ENCODE measurements at places on chromosomes 5 and 9.

- DNase-seq, result no peak
Measured at GRCh38 chr5:160491438-160491837, 69.8 kb downstream of the PTTG1 start.

- no peak for DNase-seq
Measured at GRCh38 chr5:115894342-115894741, 52.6 kb downstream of the AP3S1 start.

DNA sequence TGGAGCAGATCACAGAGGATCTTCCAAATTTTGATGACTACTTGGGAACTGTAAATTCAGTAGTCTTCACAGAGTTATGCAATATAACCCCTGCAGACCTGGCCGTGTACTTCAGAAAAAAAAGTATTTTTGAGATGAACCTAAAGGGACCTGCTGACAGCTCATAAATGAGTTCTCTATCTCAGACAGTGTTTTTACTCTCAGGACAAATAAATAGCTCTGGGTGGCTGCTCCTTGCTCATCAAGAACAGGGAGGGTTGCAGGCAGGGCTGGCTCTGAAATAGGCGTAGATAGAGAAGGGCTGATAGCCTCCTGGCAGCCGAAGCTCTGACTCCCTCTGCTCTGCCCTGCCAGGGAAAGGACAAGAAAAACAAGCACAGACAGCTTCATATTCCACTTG lies 64.8 kb downstream of the PLAC8L1 start:
- peak; percentile 40 for DNase-seq

DNA sequence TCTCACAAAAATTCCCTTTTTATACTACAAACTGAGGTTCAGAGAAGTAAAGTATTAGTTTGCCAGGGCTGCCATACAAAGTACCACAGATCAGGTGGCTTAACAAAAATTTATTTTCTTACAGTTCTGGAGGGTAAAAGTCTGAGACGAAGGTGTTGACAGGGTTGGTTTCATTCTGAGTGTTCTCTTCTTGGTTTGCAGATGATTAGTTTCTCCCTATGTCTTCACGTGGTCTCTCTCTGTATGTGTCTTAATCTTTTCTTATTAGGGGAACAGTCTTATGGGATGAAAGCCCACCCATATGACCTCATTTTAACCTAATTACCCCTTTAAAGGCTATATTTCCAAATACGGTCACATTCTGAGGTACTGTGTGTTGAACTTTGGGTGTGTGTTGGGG lies 274.2 kb downstream of the BRINP1 start:
- no peak for DNase-seq

GRCh38 chr5:14441641-14442040 lies 140.0 kb upstream of the OTULINL start:
- no peak for DNase-seq

- DNase-seq, result no peak
Measured at GRCh38 chr5:58490402-58491050, 709 bp upstream of the GAPT start.

DNA sequence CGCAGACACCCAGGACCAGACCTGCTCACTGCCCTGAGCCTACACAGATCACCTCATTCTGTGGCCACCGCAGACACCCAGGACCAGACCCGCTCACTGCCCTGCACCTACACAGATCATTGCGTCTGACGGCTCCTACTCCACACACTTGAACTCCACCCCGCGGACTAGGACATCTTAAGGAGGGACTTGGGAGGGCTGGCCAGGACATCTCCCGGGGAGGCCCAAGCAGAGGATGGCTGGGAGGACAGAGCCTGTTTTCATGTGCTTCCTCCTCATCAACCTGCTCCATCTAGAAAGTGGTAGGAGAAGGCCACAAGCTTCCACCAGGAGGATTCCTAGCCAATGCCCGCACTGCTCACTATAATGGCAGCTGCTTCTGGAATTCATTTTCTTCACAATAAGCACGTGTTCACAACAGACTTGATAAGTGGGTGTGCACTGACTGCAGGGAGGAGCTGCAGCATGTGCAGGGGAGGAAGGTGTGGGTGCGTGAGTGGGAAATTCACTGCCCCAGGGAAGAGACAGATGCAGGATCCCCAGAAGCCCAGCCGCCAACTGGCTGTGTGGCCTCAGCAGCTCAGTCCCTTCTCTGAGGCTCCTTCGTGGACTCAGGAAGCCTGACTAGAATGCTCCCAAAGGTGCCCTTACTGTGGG lies 64.8 kb downstream of the AK8 start:
- DNase-seq, result no peak

DNA sequence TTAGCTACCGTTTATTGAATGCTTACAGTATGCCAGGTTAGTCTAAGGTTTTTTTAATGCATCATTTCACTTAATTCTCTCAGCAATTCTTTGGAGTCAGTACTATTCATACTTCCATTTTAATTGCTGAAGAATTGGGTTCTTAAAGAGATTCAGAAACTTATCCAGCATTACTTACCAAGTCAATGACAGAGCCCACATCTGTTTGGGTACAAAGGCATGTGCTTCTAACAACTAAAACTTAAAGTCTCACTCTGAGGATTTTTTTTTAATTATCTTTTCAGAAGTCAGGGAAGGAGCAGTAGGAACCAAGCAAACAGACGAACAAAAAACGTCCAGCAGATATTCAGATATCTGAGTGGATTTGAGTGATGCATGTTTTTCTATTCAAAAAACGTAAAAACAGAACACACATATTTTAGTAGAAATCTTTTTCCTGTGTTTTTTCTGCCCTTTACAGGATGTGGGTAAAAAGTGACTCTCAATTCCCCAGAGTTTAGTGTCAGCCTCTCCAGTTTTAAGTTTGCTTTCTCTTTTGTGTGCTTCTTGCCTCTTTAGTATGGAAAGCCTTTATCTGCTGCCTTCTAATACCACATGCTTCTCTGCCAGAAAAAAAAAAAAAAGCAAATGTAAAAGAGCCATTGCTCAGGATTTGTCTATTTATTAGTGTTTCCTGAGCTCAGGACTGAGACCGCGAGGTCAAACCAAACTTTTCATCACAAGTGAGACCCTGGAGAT lies 118.0 kb downstream of the PRKACG start:
- no peak for DNase-seq

GRCh38 chr9:129666575-129666974 lies 1.1 kb downstream of the PRRX2 start:
- DNase-seq, result no peak

- DNase-seq, result no peak
Measured at GRCh38 chr5:169939731-169940130, 40.6 kb downstream of the INSYN2B start.

DNA sequence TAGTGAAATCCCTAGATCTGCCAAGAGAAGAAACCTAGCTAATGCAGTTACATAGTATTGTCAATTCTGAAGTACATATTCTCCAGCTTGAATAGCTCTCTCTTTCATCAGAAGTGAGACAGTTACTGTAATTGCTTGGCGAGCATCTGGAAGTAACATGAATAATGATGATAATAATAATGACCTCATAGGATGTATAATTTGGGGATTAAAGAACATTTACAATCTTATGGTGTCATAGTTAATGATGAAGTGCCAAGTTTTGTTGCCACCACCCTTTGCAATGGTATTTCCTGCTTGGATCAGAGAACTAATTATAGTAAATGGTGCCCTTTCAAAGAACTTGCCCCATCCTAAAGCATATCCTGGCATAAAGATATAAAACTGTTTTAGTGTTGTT lies 201.4 kb downstream of the ADAMTSL1 start:
- no peak for DNase-seq

- DNase-seq, result no peak
Measured at GRCh38 chr5:74801941-74802340, 34.9 kb downstream of the NSA2 start.

- DNase-seq, result no peak
Measured at GRCh38 chr9:2545881-2546490, 75.6 kb upstream of the VLDLR start.

DNA sequence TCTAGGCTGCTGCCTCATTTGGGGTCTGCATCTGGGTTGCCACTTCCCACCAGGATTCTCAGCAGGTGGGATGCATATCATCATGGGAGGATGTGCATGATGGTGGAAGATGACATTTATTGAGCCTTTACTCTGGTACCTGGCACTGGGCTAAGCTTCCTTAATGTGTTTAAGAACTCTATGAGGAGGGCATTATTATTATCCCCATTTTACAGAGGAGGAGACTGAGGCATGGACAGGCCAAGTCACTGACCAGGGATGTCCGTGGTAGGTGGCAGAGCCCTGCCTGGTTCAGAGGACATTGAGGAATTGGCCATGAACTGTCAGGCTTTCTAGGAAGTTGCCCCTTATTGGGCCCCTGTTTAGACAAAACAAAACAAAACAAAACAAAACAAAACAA lies 31.1 kb upstream of the TIFAB start:
- no peak for DNase-seq

- no peak for DNase-seq
Measured at GRCh38 chr5:143057580-143057999, 287.4 kb downstream of the ARHGAP26 start.

GRCh38 chr9:17888066-17888465 lies 309.2 kb downstream of the SH3GL2 start:
- DNase-seq, result no peak
